OCI-LY7 (cell line): ENCODE measurements at places on chromosomes 1 and 21.

GRCh38 chr1:107342316-107342715 lies 201.5 kb downstream of the NTNG1 start:
- no peak for DNase-seq

DNA sequence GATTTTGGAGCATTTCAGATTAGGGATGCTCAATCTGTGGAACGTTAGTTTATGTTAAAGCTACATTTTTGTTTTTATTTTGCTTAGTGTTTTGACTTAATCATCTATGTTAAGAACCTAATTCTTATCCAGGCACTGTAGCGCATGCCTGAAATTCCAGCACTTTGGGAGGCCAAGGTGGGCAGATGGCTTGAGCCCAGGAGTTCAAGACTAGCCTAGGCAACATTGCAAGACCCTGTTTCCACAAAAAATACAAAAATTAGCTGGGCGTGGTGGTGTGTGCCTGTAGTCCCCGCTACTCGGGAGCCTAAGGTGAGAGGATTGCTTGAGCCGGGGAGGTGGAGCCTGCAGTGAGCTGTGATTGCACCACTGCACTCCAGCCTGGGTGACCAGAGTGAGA lies 23.4 kb downstream of the FNBP1L start:
- DNase-seq: no peak

DNA sequence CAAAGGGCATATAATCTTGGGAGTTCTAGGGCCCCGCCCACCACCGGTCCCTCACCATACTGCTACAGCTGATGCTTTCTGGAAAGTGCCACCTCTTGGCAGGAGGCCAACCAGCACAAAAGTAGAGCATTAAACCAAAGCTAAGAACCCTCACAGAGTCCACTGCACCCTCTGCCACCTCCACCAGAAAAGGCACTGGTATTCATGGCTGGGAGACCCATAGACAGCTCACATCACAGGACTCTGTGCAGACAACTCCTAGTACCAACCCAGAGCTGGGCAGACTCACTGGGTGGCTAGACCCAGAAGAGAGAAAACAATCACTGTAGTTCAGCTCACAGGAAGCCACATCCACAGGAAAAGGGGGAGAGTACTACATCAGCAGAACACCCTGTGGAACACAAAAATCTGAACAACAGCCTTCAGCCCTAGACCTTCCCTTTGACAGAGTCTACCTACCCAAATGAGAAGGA lies 10.8 kb downstream of the THEM4 start:
- no peak for DNase-seq

DNA sequence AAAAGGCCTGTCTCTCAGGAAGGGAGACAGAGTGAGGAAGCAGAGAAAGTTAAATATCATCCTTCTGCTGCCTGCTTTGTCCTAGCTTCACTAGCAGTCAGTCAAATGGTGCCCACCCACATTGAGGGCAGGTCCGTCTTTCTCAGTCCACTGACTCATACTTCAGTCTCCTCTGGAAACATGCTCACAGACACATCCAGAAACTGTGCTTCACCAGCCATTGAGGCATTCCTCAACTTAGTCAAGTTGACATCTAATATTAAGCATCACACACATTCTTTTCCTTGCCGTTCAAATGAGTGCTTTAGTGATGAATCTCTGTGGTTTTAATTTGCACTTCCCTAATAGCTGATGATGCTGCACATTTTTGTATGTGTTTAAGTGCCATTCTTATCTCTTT lies 777.8 kb upstream of the PRMT6 start:
- no peak for DNase-seq

- no peak for DNase-seq
Observed at GRCh38 chr1:24427545-24427862, 11.9 kb downstream of the NIPAL3 start.

DNA sequence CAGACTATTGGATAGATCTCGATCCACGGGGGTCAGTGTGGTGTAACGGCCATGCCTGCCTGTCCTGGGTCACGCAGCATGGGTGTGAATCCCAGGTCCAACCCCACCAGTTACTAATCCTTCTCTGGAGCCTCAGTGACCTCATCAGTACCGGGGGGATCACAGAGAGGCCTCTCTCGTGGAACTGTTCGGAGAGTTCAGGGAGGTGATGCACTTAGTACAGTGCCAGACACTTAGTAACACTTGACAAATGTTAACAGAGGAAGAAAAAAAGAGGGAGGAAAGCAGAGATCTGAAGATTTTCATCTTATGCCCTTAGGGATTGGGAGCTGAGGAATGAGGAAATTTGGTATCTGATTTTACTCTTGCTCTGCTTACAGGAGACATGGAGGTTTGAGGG lies 2.9 kb downstream of the ABCA4 start:
- DNase-seq: no peak
